ENCODE measurements at places on chromosomes 4 and X. TPM values are rescaled to one million over a fixed set of nuclear protein-coding genes. Genes with fewer than 3 reads are reported as not detected.

The NPY2R gene
- not detected for polyA plus RNA-seq

The ERAS gene
- polyA plus RNA-seq: not detected

The PCSK1N gene
- polyA plus RNA-seq: 11.1 TPM

The PLAC1 gene
- not detected for polyA plus RNA-seq

The PNCK gene
- not detected for polyA plus RNA-seq

DNA sequence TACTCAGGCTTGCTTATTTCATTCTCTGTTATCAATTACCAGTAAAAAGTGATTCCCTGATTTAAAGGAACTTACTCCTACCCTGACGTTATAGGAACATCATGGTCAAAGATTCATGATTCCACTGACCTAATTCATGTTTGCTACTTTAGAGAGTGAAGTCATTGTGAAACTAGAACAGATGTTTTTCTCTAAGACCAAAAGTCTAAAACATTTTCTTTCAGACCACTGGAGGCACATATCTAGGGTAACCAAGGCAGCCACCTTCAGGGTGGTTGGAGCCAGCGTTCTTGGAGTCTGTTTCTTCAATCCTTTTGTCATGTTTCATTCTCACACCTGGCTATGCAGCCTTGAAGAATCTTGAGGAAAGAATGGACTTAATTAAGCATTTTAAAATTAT, 77.8 kb downstream of the GALNTL6 start:
- DNase-seq: no peak

- no peak for DNase-seq
Observed at GRCh38 chr4:16508968-16509367, 282.7 kb upstream of the TAPT1 start.

DNA sequence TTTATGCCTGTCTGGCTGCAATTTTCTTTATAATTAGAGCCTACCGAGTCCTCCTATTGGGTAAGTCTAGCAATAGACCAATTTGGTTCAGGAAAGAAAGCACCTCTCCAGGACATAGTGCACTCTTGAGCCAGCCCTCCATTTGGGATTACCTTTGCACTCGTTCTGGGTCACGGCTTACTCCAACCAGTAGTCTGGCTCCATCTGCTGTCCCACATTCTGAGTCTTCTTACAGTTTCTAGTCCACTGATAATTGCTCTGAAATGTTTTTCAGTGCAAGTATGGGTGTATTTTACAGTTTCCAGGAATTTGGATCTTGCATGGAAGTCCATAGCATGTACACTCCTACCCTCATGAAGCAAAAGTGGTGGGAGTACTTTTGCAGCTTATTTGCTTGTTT, 34.8 kb upstream of the USP51 start:
- no peak for DNase-seq

GRCh38 chr4:17911608-17912007, 100.8 kb downstream of the NCAPG start:
- no peak for DNase-seq

- no peak for DNase-seq
Observed at GRCh38 chr4:60216752-60217151, 983.4 kb upstream of the ADGRL3 start.

DNA sequence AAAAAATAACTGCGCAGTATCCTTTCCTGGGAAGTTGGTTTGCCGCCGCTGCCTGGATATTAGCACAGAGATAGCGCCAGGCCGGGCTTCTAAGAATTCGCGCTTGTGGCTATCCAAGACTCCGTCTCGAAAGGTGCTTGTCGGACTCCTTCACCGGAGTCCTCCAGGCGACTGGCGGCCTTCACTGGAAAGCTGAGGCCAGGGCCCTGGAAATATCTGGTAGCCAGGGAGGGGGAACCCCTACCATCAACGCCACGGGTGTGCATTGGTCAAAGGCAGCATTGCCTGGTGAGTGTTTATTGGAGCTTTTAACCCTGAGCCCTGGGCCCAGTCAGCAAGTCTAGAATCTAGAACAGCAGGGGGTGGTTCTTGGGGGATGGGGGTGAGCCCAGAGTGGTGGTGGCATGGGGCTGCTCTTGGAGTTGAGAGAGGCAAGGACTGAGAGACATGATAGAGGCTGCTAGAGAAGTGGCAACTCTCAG, 577 bp upstream of the PIM2 start:
- no peak for DNase-seq

GRCh38 chr4:176735300-176735699, 57.4 kb downstream of the VEGFC start:
- DNase-seq: no peak

GRCh38 chr4:114791976-114792375, 193.4 kb downstream of the UGT8 start:
- DNase-seq: no peak

- DNase-seq: no peak
Observed at GRCh38 chr4:90328558-90328957, 201.4 kb downstream of the CCSER1 start.

DNA sequence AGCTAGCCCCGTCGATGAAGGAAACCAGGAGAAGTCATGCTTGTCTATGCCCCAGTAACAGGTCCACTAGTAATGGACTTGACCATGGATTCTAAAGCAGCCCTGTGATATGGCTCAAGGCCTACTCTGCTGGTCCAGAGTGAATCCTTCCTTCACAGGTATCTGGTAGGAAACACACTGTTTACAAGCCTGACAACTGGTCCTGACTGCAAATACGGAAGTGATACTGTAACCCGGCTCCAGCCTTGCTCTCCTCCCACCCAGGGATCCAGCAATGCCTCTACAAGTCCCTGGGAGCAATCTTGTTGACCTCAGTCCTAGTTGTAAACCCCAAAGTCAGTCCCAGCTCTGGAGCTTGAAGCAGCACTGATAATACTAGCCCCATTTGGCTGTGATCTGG, 239.2 kb upstream of the GRID2 start:
- DNase-seq: no peak

- no peak for DNase-seq
Observed at GRCh38 chr4:114922592-114922933, 190.9 kb downstream of the NDST4 start.

DNA sequence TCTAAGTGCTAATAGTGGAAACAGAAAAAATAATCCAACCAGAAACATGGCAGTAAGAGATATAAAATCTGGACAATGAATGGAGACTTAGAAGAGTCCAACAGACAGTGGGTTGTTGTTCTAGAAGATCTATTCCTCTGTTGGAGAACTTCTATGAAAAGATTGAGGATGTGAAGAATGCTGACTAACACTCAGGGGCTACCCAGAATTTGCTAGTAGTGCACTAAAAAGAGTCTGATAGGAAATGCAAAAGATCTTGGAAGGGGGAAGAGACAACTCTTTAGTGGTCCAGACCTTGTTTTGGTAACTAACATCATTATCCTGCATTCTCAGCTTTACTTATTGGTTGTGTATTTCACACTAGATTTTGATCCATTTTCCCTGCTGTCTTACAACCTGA, 77.9 kb downstream of the SMARCA1 start:
- DNase-seq: no peak

GRCh38 chrX:87528487-87528886, 10.9 kb downstream of the KLHL4 start:
- DNase-seq: no peak

- no peak for DNase-seq
Observed at GRCh38 chr4:159925770-159926169, 822.9 kb downstream of the RAPGEF2 start.

- DNase-seq: no peak
Observed at GRCh38 chr4:93414041-93414550, 414.5 kb upstream of the ATOH1 start.

DNA sequence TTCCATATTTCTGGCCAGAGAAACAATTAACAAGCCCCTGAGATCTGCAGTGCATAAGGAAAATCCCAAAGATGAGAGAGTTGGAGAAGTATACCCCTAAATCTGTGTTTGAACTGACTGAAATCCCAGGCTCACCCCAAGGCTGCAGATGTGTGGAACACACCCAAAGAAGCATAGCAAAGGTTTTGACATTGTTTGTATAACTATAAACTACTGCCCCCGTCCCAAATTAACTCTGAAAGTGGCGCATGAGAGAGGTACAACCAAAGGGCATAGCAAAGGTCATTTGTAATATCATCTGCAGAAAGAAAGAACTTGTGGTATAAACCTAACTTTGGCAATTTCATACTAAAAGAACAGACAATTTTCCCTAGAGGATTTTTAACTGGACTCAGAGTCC, 157.9 kb downstream of the DCAF12L1 start:
- no peak for DNase-seq

GRCh38 chrX:40209951-40210617, 112.3 kb upstream of the BCOR start:
- no peak for DNase-seq

Measured in CD8-positive, alpha-beta memory T cell (primary cell).